Activated T-cell treated with anti-CD3 and anti-CD28 coated beads, Interleukin-2, amount 50 U/mL, for 24 hours (primary cell): ENCODE measurements at places on chromosomes 1 and 21.

- DNase-seq = no peak
These were observed 407.1 kb downstream of the LMO4 start for GRCh38 chr1:87735750-87736149.

- DNase-seq = no peak
These were observed 153.2 kb downstream of the PRDM16 start for GRCh38 chr1:3222042-3222692.

- DNase-seq = no peak
These were observed 307.1 kb downstream of the CTH start for GRCh38 chr1:70718086-70718630.

DNA sequence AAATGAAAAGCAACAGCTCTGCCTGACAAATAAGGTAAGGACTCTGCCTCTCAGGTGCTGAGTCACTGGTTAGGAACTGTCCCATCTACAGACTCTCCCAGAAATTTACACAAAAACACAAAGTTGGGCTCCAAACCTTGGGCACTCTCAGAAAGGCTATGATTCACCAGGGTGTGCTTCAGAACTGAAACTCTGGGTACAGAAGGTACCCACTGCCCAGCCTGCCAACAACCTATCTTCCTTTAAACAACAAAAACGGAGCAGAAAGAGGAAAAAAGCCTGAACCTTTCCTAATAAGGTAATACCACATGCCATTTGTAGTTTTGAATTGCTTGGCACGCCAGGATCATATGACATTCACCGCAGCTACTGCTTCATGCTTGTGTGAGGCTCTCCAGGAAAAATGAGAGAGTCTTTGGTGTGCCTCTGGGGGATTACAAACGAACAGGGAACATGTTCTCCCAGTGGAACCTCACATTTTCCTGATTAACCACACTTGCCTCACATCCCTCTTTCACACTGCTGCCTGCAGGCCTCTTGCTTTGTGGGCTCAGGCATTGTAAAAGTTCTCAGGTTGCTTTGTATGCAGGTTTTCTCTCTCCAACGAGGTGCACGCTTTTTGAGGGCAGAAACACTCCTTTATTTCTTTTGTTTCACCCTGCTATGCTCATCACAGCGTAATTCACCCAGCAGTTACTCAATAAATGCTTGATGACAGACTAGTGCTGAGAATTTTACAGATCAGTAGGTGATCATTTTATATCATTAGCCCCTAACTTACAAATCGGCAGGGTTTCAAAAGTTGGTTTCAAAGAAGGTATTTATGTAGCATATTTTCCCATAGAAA is 65.1 kb downstream of the GADD45A start:
- no peak for DNase-seq

DNA sequence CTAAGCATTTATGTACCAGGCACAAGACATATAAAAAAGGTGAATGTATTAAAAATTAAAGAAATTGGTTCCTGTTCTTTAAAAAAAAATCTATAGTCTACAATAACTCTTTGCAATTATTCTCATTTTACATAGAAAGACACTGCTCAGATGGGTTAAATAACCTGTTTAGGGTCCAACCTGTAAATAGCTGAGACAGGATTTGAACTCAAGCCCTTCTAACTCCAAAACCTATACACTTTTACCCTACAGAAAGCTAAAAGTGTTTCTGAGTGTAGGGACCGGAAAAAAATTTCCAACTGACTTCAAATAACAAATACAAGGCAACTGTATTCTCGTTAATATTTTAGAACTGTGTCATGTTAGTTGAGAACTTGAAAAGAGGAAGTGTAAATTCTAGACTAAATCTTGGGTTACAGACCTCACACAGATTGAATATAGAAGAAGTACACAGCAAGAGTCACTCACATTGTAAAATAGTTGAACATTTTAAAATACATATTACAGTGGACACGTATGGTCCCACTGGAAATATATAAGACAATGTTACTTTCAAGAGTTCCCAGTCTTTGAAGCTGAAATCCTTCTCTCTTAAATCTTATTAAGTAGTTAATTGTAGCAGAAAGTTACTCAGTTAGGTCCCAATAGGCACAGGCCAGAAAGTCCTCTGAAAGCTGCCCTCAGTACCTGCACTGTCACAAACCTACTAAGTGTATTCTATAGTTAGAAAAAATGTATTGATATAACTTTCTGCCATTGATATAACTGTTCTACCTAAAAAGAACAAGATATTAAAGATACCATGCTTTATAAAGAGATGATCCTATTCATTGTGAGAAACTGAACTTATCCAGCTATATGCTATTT is 7.3 kb downstream of the EDEM3 start:
- DNase-seq = no peak

DNA sequence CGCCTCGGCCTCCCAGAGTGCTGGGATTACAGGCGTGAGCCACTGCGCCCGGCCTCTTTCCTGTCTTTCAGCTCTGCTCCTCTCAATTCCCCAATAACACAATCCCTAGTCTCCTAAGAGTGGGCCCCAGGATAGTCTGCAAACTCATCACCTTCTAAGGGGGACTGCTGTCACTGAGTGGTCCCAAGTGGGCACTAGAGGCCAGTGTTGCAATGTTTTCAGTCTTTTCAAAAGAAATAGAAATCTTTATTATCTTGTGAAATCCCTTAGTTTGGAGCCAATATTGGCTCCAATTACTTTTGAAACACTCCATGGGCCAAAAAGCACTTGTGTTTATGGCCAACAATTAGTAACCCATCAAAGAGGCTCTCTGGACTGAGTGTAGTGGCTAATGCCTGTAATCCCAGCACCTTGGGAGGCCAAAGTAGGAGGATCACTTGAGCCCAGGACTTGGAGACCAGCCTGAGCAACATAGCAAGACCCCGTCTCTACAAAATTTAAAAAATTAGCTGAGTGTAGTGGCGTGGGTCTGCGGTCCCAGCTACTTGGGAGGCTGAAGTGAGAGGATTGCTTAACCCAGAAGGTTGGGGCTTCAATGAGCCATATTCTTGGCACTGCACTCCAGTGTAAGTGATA is 28.6 kb upstream of the ZNF697 start:
- DNase-seq = no peak

GRCh38 chr1:48744032-48744431 is 32.7 kb downstream of the BEND5 start:
- no peak for DNase-seq

GRCh38 chr1:43979528-43980254 is 681 bp downstream of the B4GALT2 start:
- DNase-seq = peak; percentile 69
